Endodermal cell (in vitro differentiated cells): ENCODE measurements at places on chromosomes 2 and 18. TPM values are rescaled to one million over a fixed set of nuclear protein-coding genes. Genes with fewer than 3 reads are reported as not detected.

Gene ACMSD
- not detected in 3 replicates for total RNA-seq

Gene BABAM2
- 33.0 and 36.4 TPM in 2 replicates for total RNA-seq

Gene IL36B
- total RNA-seq: not detected in 3 replicates

- H3K4me1 ChIP-seq: no peaks in the 10 kb centered on the region
- no peaks in the 10 kb centered on the region for H3K36me3 ChIP-seq
- H3K4me3 ChIP-seq: no peak overlapping the region
Measured at GRCh38 chr2:218925434-218925833, 34.0 kb upstream of the CDK5R2 start.

- no peak overlapping the region for H3K27ac ChIP-seq
- peak overlapping the region; percentile 75 for H3K4me3 ChIP-seq
- DNase-seq: peak; percentile 75
- H3K27me3 ChIP-seq: peaks cover 89% of the 10 kb centered on the region
- H3K4me1 ChIP-seq: no peaks in the 10 kb centered on the region
Measured at GRCh38 chr2:222320436-222321395, 21.9 kb upstream of the PAX3 start.

DNA sequence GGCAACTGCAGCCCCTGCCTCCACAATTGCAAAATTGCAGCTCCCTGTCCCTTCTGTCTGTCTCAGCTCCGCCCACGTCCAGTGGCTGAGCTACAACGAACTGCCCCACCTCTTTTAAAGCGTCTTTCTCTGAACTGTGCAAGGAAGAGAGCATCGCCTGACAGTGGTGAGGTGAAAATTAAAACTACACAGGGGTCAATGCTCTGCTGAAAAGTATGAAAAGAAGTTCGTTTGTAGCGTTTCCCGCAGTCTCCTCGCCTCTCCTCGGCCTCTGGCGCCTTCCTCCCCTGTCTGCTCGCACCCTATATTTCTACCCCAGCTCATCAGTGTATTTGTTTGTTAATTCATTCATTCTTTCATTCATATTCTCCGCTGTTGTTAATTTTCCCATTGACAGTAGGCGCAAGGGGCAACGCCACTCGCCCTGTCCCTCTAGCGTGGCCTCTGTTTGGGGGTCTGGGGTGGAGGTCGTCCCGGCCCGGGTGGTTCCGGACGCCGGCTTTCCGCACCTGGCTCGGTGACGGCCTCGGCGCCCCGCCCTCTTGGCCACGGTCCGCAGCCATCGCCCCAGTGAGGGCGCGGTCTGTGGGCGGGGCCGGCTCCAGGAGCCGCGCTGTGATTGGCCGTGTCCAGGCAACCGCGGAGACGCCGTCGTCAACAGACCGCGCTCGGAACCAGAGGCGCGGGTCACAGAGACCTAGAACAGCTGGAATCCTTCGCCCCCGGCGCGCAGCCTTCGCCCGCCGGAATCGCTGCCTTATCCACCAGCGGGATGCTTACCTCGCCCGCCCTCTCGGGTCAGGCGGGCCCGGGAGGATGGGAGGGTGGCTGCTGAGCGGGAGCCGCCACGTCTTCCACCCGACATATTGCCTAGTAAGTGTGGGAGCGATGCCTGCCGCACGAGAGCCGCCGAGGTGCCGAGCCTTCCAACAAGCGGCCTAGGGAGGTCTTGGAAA, at the start of gene VWA3B:
Gene VWA3B (plus strand): TSS at position 677 of the 956 bp plus-strand sequence. CDS start 5,926 bp downstream, outside the sequence.
- peaks cover 9% of the 10 kb centered on the region for H3K4me1 ChIP-seq
- H3K4me3 ChIP-seq: peak within 1 kb of the TSS; percentile 85
- no peaks in the 10 kb centered on the region for H3K36me3 ChIP-seq
- peaks cover 27% of the 10 kb centered on the region for H3K27me3 ChIP-seq
- no peak within 1 kb of the TSS for H3K27ac ChIP-seq

DNA sequence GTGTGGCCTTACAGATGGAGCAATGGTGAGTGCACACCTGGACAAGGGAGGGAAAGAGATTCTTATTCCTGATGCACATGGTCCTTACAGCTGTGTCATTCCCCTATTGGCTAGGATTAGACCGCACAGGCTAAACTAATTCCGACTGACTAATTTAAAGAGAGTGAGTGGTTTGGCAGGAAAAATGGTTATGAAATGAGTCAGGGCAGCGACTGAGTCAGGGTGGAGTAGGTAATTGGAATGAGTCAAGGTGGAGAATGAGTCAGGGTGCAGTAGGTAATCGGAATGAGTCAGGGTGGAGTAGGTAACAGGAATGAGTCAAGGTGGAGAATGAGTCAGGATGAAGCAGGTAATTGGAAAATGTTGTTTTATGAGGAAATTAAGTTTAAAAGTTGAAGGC, 1353.7 kb upstream of the LRRTM1 start:
- no peak for DNase-seq
- H3K36me3 ChIP-seq: no peaks in the 10 kb centered on the region
- peak overlapping the region; percentile 64 for H3K4me3 ChIP-seq
- H3K27me3 ChIP-seq: no peaks in the 10 kb centered on the region

DNA sequence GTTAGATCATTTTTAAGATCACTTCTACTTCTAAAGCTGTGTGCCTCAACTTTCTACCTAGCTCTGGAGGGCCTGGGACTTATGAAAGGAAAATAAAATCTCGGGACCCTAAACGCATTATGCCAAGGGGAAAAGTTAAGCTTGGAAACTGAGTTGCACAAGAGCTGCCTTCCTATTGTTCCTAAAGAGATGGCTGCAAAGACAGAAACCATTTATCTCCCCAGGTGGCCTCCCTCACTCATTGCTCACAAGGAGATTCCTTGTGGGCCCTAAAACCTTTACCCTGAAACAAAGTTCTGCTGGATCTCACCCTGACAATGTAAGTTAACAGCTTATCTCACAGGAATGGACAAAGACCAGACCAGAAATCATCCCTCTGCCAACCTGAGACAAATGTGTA, 26.8 kb downstream of the TUBB6 start:
- H3K4me1 ChIP-seq: peaks cover 22% of the 10 kb centered on the region
- H3K36me3 ChIP-seq: peaks cover 29% of the 10 kb centered on the region
- peak overlapping the region; percentile 1 for H3K27ac ChIP-seq
- DNase-seq: peak; percentile 62

DNA sequence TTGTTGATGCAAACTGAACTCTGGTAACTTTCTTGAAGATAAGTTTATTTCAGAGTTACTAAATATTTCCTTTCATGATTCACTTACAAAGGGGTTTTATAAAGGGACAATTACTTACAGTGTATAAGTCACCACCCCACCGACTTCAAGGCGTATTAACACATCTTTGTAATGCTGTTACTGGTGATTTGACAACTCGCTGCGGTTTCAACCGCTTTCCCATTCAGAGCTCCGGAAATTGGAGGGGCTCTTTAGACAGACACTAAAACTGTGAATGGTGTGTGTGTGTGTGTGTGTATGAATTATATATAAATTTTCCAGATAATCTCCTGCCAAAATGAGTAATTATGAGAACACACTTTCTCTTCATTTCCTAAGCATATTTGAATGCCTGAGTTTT, 4.9 kb downstream of the TM4SF20 start:
- no peak overlapping the region for H3K27ac ChIP-seq
- H3K4me3 ChIP-seq: no peak overlapping the region
- H3K4me1 ChIP-seq: no peaks in the 10 kb centered on the region
- no peaks in the 10 kb centered on the region for H3K36me3 ChIP-seq
- DNase-seq: no peak
- no peaks in the 10 kb centered on the region for H3K27me3 ChIP-seq
